ENCODE measurements at places on chromosomes 5 and 9.

DNA sequence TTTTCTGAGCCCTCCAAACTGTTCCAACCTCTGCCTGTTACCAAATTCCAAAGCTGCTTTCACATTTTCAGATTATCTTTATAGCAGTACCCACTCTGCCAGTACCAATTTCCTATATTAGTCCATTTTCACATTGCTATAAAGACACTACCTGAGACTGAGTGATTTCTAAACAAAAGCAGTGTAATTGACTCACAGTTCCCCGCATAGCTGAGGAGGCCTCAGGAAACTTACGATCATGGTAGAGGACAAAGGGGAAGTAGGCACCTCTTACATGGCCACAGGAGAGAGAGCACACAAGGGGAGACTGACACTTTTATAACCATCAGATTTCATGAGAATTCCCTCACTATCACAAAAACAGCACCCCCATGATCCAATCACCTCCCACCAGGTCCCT is 105.0 kb downstream of the DTWD2 start:
- DNase-seq: peak; percentile 48

- no peak for DNase-seq
Measured at GRCh38 chr9:2473681-2474080, 147.9 kb upstream of the VLDLR start.

DNA sequence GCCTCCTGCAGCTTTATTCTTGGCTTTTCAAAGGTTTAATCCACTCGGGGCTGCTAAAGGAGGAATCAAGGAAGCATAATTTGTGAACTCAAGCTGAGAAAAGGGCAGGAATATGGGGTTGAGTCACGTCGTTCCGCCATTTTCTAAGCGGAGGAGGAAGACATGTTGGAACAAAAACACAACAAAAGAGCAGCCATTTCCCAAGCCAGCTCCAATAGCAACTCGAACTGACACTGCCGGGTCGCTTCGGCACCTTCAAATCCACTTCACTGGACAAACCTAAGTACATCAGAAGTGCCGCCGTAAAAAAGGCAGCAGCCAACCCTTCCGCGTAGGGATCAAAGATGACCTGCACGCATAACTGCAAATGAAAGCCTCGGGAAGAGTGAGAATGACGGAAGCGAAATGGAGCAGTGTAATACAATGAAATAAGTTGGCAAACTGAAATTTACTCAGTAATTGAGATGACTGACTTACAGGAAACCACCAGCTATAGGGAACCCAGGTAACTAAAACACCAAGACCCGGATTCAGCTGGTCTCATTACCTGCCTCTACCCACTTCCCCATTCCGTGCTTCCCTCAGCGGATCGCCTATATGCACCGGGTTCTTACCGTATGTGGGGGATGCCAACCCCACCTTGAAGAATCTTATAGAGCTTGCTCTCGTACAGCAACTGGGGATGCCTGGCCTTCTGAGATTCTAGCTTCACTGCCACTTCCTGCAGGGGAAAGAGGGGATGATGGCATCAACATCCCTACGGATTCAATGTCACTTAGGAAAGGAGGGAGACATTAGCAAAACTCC is 1.6 kb downstream of the CSNK1A1 start:
- no peak for DNase-seq

DNA sequence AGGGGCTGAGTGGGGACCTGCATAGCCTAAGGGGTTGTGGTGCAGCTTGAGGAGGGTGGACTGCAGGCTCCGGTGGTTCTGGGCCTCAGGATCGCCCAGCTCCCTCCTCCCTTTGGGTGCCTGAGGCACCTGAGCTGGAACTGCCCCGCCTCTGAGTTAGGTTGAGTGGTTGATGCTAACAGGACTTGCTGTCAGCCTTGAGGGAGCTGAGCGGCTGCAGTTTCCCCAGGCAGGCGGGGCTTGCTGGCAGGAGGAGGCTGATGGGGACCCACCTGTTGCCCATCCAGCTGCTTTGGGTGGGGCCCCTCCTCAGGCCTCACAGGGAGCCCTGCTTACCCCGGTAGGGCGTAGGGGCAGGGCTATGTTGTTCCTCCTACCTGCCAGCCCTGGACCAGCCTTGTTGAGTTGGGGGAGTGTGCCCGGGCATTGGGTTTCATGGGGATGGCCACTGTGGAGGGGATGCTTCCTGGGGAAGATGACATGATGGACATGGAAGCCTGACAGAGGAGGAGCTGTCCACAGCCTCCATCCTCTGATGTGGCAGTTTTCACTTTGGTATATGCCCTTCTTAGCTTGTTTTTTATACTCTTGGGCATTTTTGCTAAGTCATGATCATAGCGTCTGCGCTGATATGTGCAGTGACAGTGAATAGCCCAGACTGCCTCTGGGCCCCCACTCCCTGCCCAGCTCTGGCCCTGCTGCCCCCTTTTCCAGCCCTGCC is 14.3 kb downstream of the WNK2 start:
- no peak for DNase-seq

DNA sequence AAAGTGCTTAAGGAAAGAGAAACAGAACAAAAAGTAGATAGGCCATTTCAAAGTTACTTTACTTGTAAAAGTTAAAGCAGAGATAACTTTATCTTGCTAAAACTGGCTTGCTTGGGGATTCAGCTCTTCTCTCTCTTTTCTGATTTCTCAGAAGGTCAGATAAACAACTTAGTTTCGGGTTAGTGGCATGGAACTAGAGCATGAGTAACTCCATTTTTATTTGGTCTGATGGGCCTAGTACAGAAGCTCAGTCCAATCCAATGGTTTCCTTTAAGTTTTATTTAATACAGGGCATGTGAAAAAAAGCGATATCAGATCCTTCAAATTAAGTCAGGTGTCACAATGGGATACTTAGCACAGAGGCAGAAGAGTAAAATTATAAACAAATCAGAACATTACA is 18.8 kb upstream of the GPBP1 start:
- DNase-seq: no peak

- no peak for DNase-seq
Measured at GRCh38 chr9:129981180-129981907, 61.6 kb downstream of the FNBP1 start.

- no peak for DNase-seq
Measured at GRCh38 chr5:86320266-86320665, 297.5 kb upstream of the COX7C start.

GRCh38 chr9:132136151-132136780 is 25.6 kb upstream of the NTNG2 start:
- no peak for DNase-seq

- no peak for DNase-seq
Measured at GRCh38 chr5:169950333-169950732, 30.0 kb downstream of the INSYN2B start.

- no peak for DNase-seq
Measured at GRCh38 chr9:137325124-137325523, 23.1 kb upstream of the NRARP start.
